ENCODE measurements at places on chromosomes 6 and 20.

- no peak for DNase-seq
Measured at GRCh38 chr20:46188866-46189541, 70.9 kb downstream of the CD40 start.

DNA sequence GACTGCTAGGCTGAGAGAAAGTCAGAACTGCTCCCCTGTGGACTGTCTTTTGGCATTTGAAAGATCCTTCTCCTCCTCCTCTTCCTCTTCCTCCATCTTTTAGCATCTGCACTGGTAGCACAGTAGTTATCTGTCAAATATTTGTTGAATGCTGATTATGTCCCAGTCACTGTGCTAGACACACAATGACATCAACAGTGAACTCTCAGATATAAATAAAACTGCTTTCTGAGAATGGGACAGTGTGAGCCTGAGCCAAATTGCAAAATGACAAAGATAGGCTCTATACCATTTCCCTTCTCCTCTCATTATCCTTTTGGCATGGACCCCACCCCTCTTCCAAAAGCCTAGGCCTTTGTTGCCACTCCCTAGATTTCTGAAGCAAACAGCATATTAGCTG lies 27.9 kb upstream of the LRRC1 start:
- no peak for DNase-seq

GRCh38 chr6:12034837-12035236 lies 22.7 kb downstream of the HIVEP1 start:
- DNase-seq = no peak

- peak; percentile 79 for DNase-seq
Measured at GRCh38 chr20:48823476-48823875, 4.3 kb downstream of the PREX1 start.

DNA sequence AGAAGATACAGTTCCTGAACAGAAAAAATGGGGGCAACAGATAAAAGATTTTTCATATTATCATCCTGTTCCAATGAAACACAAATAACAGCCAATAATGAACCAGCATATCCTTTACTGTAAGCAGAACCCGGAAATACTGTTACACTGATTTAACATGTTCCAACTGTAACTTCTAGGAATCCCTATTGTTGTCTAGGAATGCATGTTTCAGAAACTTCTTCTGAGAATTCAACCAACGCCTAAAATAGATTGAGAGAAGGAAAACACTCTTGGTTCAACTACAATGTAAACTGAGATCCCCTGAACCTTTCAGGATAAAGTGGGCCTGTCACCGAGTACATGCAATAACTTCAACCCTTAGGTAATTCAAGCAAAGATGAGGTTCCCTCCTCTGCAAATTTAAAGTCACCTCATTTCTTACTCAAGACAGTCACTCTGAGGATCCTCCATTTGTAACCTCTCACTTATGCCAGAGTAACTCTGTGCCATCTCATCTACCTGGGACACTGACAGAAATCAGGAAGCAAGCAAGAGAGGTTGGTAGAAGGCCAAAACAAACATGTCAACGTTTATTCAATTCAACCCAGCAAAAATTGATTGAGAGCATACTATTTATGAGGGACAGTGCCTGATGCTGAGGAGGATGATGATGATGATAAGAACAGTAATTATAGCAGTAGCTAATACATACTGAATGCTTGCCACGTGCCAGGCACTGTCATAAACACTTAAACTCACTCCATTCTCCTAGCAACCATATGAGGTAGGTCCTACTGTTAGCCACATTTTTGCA lies 14.1 kb downstream of the UBE3D start:
- DNase-seq = peak; percentile 46

GRCh38 chr6:7373739-7374138 lies 15.8 kb downstream of the CAGE1 start:
- DNase-seq = peak; percentile 11

- DNase-seq = no peak
Measured at GRCh38 chr6:16648003-16648402, 113.3 kb downstream of the ATXN1 start.

DNA sequence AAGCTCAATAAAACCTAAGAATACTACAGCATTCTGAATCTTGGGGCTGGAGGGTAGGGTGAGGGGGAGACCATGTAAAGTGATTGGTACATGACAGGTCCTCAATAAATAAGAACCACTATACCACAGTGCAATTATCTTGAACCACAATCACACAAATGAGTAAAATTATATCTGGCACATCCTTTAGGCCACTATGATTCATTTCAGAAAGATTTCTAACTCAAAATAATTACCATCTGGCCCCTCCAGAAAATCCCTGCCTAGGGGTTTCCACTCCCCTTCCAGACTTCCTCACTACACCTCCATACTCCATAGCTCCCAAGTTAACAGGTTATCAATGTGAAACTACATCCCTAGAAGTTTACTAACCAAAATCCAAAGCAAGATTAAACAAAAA lies 19.7 kb downstream of the AKIRIN2 start:
- DNase-seq = no peak

All from dermis blood vessel endothelial cell (primary cell).